ENCODE measurements at places on chromosomes 5 and 9. TPM values are rescaled to one million over a fixed set of nuclear protein-coding genes. Genes with fewer than 3 reads are reported as not detected.

CNTLN gene
- total RNA-seq: 9.2 TPM

TMEM232 gene
- 2.4 TPM for total RNA-seq

DNA sequence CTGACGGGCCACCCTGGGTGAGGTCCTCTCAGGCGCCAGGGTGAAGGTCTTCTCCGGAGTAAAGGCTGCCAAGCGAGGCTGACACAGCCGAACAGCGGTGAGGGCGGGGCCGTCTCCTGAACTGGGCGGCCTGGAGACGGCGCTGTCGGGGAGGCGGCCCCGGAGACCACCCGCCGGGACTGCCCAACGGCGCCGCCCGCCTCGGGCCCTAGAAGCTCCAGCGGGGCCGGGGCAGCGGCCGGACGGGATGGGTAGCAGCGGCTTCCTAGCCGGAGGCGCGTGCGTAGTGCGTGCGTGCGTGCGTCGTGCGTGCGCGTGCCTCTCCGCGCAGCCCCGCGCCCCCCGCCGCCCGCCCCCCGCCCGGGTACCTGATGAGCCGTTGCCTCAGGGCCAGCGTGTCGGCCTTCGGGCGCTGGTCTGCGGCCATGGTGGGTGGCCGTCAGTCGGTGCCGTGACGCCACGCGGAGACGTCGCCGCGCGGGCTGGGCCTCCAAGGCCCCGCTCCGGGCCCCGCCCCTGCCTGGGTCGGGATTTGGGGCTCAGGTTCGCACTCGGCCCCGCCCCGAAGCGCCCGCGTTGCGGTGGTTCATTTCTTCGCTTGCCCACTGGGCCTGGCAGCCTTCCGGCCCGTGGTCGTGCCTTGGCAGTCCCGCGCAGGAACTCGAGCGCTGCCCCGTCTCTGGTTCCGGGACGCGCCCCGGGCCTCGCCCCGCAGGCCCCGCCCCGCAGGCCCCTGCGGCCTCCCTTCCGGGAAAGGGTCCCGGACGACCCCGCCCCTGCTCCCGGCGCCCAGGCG lies at the start of gene PHYKPL:
Gene PHYKPL (minus strand): TSS at position 679 of the 796 bp plus-strand sequence. CDS start 252 bp downstream, at position 427.
- peak; percentile 85 for DNase-seq

TMEM161B gene
- total RNA-seq: 35.4 TPM

- no peak for DNase-seq
Observed at GRCh38 chr9:37760416-37761161, 7.0 kb downstream of the TRMT10B start.

ECSCR gene
- total RNA-seq: 0.27 TPM

DNA sequence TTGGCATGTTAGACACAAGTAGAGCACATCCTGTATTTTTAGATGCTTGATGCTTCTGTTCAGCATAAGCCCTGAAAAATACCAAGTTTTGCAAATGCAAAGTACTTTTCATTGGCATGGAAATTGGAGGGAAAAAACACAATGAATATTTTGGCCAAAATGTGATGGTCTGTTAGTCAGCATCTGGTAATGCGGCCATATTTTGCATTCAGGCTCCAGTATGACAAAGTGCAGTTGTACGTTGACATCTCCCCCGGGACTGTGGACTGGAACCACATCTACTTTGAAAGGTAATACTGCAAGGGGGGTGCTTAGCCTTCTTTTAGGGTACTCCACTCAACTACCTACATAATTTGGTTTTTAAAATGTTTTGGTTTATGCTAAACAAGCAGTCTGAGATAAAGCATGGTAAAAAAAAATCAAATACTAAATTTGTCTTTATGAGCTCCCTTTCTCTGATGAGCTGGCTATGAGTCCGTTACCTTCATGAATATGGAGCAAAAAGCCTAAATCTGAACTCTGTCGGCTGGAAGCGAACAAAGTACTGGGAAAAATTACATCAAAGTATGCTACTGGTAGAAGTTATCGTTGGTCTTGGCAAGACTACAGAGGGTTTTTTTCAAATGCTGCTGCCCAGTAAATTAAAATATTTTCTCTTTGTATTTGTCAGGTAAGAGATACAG lies 297.0 kb downstream of the ARHGEF28 start:
- no peak for DNase-seq

DNA sequence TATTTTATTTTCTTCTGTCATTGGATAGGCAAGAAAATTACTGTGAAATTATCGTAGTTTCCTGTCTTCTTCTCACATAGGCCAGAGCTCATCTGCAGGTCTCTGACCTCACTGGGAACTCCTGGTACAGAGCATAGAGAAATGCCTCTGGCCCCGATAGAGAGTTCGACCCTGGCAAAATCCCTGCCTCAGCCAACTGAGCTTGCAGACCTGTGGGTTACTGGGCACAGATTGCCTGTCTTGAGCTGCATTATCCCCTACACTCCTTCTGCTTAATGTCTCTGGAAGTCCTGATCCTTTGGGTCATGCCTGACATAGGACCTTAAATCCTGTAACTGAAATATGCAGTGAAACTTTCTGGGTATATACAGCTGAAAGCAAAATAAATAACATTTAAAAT lies 439.3 kb upstream of the CTNND2 start:
- DNase-seq: no peak

C9orf153 gene
- total RNA-seq: not detected

NOXA1 gene
- 7.2 TPM for total RNA-seq

- no peak for DNase-seq
Observed at GRCh38 chr9:70962761-70963440, 158.5 kb downstream of the TRPM3 start.

DNA sequence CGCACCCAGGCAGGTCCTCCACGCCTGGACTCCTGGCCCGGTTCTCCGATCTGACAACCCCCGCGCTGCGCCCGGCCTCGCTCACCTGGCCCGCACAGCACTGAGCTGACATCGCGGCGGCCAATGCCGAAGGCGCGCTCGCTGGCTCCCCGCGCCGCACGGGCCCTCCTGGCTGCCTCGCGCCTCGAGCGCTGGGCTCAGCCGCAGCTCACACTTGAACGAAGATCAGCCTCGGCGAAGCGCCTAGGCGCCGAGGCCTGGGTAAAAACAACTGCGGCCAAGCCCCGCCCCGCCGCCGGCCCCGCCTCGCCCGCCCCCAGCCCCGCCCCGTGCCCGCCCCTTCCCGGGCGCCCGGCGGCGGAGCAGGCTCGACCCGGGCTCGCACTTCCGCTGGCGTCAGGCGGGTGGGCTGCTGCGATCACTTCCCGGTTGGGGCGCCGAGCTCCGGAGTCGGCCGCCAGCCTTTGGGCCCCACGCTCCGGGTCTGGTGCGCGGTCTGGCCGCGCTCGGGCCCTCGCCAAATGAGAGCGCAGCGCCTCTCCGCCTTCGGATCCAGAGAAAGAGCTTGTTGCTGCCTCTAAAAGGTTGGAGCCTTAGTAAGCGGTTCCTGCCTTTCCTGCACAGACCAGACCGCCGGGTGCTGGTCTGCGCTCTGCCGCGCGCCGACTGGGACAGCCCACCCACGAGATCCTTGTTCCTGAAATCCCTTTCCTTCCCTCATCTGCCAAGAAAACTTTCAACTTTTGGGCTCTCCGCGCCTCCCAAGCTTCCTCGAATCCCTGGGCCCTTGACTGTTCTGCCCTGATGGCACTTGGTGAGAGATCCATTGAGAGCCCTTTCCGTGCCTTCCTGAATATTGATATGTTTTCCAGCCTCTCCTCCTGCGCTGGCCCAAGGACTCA lies at the start of gene SERINC5:
Gene SERINC5 (minus strand): TSS at position 238 of the 902 bp plus-strand sequence. CDS start 126 bp downstream, at position 112.
- DNase-seq: peak; percentile 93

DNA sequence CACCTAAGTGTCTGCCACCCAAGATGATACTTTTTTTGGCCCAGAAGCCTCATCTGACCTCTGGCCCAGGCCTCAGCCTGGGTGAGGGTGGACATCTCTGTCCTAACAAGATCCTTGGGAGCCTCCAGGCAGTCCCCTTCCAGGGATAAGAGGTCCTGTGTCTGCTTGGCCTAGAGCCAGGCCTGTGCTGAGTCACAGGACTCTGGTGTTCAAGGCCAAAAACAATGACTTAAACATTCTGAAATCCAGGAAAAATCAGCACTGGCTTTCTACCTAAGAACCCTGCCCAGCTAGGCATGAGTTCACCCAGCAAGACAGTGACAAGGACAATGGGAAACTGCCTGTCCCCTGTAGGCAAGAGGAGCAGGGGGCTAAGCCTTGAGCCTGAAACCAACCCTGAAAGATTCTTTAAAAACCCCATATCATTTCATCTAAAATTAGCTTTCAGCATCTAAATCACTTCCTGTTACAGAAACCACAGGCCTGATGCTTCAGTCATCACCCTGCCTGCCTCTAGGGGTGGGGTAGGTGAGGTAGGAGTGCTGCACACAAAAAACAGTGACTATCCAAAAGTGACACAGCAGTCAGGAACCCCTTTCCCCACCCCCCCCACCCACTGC lies 29.9 kb downstream of the CSF2 start:
- peak; percentile 78 for DNase-seq

- no peak for DNase-seq
Observed at GRCh38 chr5:179051784-179052183, 8.4 kb upstream of the ZNF354C start.

GRCh38 chr5:18992264-18992663 lies 995.7 kb downstream of the CDH18 start:
- DNase-seq: no peak

RRAGA gene
- total RNA-seq: 84.2 TPM

All from hepatocyte (in vitro differentiated cells).